ENCODE measurements at places on chromosomes 7 and 10.

GRCh38 chr10:124249812-124250432 is 156.5 kb upstream of the CHST15 start:
- DNase-seq: no peak

DNA sequence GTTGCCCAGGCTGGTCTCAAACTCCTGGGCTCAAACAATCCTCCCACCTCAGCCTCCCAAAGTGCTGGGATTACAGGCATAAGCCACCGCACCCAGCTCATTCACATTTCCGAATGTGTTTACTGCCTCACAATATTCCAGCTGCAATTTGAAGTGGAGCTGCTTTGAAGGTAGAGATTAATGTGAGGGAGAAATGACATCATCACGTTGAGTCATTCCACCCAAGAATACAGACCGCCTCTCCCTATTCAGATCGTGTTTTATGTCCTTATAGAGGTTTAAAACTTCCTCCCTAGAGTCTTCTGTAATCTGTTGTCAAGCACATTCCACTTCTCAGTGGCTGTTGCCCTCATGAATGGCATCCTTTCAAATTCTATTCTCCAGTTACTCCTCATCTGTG is 100.4 kb upstream of the PDGFA start:
- DNase-seq: no peak

DNA sequence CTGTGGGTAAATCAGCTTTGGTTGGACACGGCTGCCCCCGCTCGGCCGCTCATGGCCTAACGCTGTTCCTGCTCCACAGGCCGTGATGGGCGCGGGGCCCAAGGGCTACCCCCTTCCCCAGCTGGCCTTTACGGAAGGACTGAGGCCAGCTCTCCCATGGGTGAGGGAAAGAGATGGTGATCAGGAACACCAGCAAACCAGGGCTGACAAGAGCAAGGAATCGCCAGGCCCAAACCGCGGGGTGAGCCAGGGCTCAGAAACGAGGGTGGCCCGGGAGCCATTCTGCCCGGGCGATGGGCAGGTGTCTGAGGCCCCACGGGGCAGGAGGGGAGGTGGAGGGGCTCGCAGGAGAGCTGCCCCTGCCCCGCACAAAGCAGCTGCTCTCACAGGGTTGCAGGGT is 26.6 kb downstream of the GPER1 start:
- DNase-seq: no peak

DNA sequence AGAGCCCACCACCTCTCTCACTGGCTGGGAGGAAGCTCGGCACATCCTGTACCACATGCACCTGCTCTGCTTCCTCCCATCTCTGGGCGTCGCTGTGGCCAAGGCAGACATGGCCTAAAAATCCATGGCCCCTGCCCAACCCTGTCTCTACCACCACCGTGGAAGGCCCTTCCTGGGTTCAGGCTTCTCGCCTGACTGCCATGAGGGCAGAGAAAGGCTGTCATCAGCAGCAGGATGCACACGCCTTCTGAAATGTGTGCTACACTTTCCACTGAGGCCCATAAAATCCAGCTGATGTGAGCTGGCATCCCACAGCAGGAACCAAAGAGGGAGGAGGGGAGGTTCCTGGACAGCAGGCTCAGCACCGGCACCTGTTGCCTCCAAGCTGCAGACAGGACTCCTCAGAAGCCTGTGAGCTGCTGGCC is 93.4 kb downstream of the PTPRN2 start:
- no peak for DNase-seq

DNA sequence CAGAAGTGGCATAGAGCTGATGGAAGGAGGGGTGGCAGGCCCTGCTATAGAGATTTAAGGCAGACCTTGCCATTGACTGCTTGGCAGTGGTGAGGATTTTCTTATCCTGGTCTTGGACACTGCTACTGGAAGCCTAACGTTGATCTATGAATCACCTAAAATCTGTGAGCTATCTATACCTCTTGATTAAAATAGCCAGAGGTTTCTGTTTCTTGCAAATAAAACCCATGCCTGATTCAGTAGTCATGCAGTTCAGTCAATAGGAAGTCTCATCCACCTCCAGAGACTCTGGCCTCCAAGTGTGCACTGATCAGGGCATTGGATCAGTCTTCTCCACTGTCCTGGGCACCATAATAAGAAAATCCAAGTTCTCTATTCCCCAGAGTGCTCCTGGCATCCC is 286.5 kb downstream of the PTEN start:
- no peak for DNase-seq

- no peak for DNase-seq
These were observed 104.9 kb downstream of the CDK14 start for GRCh38 chr7:90701021-90701420.

DNA sequence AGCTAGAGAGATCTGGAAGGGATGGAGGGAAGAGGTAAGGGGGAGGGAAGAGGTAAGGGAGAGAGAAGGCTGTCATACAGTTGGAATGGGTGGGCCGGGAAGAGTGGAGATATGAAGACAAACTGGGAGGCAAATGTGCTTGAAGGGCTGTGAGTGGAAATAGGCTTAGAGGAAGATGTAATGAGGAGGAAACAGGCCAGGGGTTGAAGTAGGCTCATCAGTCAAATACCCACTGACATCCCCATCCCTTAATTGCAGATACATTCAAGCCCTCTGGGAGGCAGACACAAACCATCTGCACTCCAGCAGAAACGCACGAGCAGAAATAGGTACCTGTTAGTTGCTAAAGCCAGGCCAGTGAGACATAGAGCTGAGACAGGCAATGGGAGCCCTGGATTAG is 2.1 kb downstream of the SYNPO2L start:
- DNase-seq: no peak

DNA sequence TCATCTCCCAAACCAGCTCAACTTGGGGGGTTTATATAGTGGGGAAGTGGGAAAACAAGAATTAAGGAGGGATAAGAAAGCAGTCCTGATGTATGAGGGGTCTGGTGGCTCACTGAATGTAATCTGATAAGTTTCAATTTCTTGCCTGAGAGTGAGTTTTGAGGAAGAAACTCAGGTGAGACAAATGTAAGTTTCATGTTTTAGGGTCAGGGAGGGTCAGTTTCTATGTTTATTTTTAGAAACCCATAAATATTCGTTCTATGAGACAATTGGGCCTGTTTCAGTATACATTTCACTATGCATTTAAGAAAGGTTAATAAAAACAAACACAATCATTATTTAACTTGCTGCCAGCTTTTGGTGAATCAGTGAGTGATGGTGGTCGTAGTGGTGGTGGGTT is 128.0 kb upstream of the MBL2 start:
- no peak for DNase-seq

DNA sequence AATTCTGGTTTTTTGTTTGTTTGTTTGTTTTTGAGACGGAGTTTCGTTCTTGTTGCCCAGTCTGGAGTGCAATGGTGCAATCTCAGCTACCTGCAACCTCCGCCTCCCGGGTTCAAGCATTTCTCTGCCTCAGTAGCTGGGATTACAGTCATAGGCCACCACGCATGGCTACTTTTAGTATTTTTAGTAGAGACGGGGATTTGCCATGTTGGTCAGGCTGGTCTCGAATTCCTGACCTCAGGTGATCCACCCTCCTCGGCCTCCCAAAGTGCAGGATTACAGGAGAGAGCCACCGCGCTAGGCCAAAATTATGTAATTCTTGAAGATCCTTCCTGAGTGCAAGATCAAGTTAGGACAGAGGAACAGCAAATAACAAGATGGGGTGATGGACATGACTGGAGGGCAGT is 719 bp downstream of the ZNF33B start:
- no peak for DNase-seq

GRCh38 chr7:124689931-124690330 is 75.7 kb downstream of the GPR37 start:
- no peak for DNase-seq

DNA sequence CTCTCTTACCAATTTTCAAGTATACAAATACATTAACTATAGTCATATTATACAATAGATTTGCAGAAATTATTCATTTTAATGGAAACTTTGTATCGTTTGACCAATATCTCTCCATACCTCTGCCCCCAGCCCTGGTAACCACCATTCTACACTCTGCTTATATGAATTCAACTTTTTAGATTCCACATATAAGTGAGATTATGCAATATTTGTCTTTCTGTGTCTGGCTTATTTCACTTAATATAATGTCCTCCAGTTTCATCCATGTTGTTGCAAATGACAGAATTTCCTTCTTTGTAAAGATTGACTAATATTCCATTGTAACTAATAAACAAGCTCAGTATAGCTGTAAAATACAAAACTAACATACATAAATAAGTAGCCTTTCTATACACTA is 55.4 kb downstream of the A1CF start:
- no peak for DNase-seq

- DNase-seq: no peak
These were observed 542.4 kb upstream of the ADARB2 start for GRCh38 chr10:2279711-2280110.

DNA sequence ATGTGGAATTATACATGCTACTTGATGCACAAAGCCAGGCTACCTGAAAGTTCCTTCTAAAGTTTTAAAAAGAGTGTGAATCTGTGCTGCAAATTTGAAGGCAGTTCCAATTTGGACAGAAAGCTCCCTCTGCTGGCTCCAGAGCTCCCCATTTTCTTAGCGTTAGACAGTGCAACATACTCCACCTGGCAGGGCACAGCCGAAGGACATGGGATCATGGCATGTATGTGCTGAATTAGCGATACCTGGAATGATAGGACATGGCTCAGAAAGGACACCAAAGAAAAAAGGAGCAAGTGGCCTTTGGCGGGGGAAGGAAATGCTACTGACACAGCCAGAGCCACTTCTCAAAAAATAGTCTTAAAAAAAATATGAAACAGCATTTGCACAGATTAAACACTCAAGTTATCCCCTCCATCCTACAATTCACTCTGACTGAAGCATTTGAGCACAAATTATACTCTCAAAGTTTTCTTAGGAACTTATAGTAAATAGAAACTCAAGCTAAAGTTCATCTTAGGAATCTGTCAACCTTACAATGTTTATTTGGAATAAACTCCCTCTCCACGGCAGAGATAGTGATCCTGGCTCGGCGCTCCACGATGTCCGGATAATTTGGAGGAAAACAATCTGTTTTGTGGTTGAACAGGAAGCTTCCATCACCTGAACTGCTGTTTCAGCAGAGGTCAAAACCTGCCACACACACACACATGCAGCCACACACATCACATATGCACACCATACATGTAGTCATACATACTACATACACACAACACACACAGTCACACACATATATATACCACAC is 80.0 kb downstream of the C7orf25 start:
- DNase-seq: no peak

GRCh38 chr7:16926283-16926682 is 44.5 kb upstream of the AGR3 start:
- DNase-seq: no peak

DNA sequence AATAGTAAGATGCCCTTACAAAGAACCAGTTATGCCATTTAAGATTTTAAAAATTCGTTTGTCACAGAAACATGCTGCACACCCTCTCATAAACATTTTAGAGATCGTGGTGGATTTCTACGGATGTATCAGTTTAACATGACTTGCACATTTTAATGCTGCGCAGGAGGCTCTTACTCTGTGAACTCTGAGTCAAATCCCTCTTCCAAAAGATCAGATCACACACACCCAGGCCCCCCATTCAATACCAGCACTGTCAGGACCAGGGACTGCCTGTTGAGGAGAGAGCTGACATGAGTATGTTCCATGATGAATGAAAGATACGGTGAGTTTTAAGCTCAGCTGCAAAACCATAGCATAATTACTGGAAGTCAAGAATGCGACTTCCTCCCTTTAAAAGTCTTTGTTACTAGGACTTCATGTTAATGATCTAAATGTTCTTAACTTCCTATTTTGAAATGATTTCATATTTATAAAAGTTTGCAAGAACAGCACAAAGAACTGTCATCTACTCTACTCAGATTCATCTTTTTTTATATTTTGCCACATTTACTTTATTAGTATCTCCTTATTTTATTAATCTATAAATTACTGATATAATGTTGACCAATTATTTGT is 500.2 kb downstream of the GLRX3 start:
- no peak for DNase-seq

GRCh38 chr7:26191974-26192479 is 8.5 kb downstream of the HNRNPA2B1 start:
- DNase-seq: no peak

- DNase-seq: no peak
These were observed 20.4 kb upstream of the FIGNL1 start for GRCh38 chr7:50470250-50471163.

- no peak for DNase-seq
These were observed 121.6 kb downstream of the SPAG6 start for GRCh38 chr10:22466763-22467334.

DNA sequence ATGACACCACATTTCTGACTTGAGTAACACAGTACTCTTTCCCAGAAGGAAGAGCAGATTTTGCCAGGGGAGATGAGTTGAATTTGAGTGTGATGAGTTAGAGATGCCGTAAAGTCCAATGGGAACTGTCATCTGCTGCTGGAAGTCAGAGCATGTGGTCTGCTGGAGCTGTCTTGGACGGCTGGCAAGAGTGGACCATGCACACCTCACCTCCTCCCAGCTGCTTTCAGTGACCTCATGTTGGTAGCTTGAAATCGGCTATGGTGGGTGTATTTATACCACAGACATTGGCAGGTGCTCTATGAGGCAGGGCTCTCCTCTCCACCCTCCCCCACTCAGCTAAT is 82.3 kb downstream of the COL13A1 start:
- no peak for DNase-seq

DNA sequence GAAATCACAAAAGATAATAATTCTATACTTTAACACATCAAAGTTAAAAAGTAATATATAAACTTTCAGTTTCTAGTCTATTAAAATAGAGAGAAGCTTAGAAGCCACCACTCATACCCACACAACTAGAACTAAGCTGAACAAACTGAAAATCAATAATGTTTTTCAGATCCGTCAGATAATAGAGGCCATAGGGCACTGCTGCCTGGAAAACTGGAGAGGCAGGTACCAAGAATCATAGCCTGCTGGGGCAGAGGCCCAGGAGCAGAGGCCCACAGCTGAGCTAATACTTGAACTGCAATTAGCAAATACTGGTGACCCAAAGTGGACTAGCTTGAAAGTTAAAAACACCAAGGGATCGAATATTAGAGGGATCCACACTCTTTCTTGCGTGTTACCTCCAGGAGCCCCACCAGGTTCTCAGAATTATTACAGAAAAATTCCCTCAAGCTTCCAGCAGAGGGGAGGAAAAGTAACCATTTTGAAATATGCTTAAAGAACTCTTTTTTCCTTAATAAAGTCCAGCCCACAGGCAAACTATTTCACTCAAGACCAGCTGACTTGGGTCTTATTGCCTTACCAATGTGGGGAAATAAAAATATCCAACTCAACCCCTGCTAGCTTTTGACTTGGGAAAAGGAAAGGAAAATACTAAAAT is 774.1 kb upstream of the IGFBP3 start:
- DNase-seq: no peak

DNA sequence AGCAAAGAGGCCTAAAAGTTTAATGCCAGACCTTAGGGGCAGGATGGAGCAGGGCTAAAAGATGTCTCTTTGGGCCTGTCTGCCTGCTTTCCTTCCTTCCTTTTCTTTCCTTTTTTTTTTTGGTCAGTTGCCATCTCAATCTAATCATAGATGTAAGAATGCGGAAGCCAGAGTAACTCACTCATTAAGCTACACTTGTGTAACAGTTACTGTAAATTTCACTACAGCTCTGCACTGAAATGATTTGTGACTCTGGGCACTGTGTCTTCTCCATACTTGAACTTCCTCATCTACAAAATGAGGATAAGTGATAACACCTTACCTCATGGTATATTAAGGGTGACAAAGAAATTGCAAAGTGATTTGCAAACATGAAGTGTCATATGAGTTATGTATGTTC is 75.5 kb upstream of the AGK start:
- no peak for DNase-seq

Measured in stimulated activated CD4-positive, alpha-beta T cell treated with anti-CD3 and anti-CD28 coated beads, Interleukin-2, amount 100 ng/mL, for 4 hours (primary cell).